Inflammatory macrophage treated with lipopolysaccharide for 4 hours (primary cell): ENCODE measurements at places on chromosomes 6 and 20.

GRCh38 chr20:24619212-24619611 lies 149.8 kb downstream of the SYNDIG1 start:
- DNase-seq = peak; percentile 27

DNA sequence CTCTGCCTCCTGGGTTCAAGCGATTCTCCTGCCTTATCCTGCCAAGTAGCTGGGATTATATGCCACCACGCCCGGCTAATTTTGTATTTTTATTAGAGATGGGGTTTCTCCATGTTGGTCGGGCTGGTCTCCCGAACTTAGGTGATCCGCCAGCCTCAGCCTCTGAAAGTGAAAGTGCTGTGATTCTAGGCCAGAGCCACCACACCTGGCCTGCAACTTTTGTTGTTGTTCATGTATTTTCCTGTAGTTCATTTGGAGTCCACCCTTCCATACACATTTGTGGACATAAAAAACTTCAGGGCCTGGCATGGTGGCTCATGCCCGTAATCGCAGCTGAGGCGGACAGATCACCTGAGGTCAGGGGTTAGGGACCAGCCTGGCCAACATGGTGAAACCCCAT lies 14.5 kb downstream of the HSPA1B start:
- DNase-seq = no peak

GRCh38 chr6:77092971-77093370 lies 370.3 kb downstream of the HTR1B start:
- DNase-seq = no peak

- DNase-seq = peak; percentile 38
Observed at GRCh38 chr6:69866770-69867638, 648 bp downstream of the COL19A1 start.

DNA sequence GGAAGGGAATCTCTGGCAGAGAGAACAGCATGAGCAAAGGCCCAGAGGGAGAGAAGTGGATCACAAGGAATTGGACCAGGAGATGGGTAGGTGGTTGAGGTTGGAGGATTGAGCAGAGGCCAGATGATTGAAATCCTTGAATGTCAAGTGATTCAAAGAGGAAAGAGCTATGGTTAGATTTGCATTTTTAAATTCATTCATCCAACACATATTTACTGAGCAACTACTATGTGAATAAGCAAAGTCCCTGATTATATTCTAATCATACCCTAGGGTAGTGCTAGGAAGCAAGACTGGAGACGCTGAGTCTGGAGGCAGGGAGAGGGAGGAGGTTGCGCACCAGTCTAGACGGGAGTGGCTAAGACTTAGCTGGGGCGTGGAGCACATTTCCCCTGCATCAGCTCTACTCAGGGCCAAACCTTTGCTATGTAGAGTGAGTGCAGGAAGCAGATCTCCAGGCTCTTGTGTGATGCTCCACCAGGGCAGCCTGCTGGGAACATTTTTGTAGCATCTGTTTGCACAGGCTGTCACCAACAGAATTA lies 40.2 kb downstream of the EYA2 start:
- DNase-seq = no peak

- DNase-seq = no peak
Observed at GRCh38 chr6:52495922-52496321, 75.8 kb downstream of the EFHC1 start.
